ENCODE measurements at places on chromosomes 16 and 17.

DNA sequence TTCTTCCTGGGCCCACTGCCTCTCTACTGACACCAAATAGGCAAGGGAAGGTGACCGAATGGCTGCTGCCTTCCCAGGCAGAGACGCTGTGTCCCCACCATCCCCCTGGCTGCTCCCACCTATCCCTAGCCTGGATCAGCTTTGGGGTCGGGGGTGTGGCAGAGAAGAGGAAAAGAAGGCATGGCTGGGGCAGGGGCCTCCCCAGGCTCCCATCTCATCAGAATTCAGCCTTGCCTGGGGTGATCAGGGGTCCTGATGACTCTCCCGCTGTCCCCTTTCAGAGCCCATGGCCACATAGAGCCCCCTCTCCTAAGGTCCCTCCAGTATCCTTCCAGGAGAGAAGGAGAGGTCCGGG is 665 bp downstream of the PLXDC1 start:
- no peak for DNase-seq

DNA sequence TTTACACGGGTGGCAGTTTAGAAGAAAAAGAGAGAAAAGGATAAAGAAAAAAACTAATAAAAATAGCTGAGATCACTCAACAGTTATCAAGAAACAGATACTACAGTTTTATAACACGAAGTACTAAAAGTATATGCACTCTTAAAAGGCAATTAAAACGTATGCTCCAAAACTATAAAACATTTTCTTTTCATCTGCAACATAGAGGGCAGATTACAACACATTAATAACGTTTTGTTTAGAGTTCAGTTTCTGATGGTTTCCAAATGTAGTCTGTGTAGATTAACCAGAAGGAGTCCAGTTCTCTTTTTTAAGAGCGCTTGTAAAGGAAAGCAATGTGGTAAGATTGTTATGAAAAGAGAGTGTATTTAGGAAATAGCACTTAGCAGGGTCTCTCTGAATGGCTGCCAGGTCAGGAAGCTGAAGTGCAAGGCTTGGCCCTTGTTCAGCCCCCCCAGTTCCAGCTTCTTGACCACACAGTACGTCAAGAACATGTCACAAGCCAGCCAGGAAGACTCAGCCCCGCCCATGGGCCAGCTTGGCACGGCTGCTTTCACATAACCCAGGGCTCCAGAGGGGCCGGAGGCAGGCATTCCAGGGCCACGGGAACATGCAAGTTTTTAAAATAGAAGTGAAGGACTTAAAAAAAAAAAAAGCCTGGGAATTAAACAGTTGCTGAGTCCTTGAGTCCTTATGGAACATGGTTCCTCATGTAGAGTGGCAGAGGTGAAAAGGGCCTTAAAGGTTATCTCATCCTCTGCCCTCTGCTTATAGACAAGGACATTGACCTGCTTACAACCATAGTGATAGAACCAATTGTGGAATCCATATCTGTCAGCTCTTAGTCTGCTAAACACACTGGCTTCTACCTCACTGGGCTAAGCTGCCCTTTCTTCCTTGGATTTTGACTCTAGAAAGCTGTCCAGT is 147.4 kb upstream of the TBX2 start:
- peak; percentile 2 for DNase-seq

- peak; percentile 24 for DNase-seq
Observed at GRCh38 chr17:74730491-74731346, 6.3 kb upstream of the RAB37 start.

- DNase-seq = no peak
Observed at GRCh38 chr16:50102051-50102746, 36.4 kb downstream of the HEATR3 start.

DNA sequence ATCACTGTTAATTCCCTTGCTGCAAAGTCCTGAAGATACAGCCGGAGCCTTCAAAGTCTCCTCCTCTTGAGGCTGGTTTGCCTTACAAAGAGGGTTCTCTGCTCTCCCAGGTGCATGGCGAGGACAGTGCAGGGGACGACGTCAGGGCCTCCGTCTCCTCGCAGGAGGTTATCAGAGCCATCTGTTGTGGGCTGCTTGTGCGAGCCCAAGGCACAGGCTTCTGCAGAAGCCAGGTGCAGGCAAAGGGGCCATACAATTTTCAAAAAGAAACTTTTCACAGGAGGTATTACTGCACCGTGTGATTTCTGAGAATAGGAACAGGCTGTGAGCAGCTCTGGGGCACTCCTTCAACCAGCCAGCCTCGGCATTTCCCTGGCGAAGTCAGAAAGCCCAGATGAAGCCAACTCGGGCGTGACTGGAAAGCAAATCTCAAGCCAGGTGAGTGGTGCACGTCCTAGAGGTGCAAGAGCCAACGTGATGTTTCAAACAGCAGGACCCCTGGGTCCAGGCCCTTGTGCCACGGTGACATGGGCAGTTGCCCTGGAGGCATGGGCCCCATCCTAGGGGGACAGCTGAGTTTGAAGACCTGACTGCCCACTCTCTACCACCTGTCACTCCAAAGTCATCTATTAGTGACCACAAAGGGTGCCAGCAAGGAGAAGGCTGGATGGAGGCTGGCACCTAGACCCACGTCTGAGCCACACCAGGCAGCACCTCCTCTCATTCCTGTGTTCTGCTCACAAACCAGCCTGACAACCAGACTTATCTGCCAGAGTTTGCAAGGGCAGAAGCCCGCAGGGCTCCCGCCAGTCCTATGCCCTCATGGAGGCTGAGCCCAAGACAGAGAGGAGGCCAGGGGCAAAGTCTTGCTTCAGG is 68.6 kb downstream of the SMPD3 start:
- DNase-seq = no peak

DNA sequence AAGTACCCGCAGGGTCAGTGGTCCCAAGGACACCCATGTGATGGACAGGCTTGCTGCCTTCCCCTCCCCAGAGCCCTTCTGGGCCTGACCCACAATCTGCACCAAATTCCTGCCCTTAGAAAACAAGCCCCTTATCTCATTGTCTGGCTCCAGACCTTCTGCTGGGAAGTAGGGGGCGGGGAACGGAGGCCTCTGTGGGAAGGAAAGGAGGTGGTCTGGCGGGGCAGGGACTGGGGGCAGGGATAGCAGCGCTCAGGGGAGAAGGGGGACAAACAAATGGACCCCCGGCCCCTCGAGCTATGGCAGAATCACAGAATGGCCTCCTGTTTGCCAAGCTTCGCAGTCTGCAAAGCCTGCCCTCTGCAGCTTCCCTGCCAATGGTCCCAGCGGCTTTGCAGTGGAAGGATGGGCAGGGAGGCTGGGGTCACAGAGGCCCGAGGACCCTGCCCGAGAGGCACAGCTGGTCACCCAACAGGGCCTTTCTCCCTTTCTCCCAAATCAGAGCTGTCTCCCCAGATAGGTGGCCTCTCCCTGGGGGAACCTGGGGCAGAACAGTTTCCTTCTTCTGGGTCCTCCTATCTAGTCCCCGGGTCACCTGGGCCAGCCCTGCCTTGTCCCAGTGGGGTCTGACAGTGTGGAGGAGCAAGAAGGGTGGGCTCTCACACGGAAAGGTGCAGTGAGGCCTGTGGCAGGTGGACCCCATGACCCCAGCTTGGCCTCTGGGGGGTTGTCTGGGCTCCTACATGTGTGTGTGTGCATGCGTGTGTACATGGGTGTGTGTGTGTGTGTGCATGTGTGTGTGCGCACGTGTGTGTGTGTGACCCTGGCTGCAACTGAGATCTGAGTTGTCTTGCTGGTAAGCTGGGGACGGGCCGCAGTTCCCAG is 25.5 kb downstream of the TMEM235 start:
- DNase-seq = no peak

GRCh38 chr16:6229186-6229585 is 1103.5 kb upstream of the RBFOX1 start:
- DNase-seq = no peak

- no peak for DNase-seq
Observed at GRCh38 chr16:53955221-53955875, 251.4 kb downstream of the FTO start.

- DNase-seq = no peak
Observed at GRCh38 chr16:63361032-63361624, 1324.9 kb upstream of the CDH8 start.

- no peak for DNase-seq
Observed at GRCh38 chr16:55248058-55248457, 75.9 kb upstream of the IRX6 start.

DNA sequence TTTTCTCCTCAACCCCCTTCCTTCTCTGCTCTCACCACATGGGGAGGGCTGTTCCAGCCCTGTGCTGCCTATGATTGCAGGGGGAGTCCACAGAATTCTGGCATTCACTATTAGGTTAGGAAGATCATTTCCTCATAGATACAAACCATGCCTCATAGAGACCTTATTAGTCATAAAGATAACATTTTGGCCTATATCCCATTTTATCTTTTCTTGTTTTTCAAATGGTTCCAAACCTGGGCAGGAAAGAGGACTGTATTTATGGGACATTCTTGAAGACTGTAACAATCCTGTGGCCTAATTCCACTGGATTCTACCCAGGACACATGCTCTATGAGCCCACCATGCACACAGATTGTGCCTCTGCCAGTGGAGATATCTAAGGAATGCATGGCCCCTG is 51.7 kb downstream of the ASIC2 start:
- DNase-seq = no peak

DNA sequence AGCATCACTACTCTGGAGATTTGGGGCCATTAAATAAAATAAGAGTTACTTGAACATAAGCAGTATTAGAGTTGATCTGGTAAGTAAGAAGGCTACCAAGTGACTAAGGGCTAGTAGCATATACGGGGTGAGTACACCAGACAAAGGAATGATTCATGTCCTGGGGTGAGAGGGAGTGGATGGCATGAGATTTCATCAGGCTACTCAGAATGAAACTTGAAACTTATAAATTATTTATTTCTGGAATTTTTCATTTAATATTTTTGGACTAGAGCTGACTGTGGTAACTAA is 2.3 kb downstream of the SLFN5 start:
- no peak for DNase-seq
